Daoy (cell line): ENCODE measurements at places on chromosomes 12 and 14. TPM values are rescaled to one million over a fixed set of nuclear protein-coding genes. Genes with fewer than 3 reads are reported as not detected.
A peak's percentile ranks its signal among the peaks of the same experiment; 100 is the strongest.

POLE2 gene
- total RNA-seq = 47.0 and 60.2 TPM in 2 replicates

MANSC1 gene
- 0.06 and 1.5 TPM in 2 replicates for total RNA-seq

KCNC2 gene
- total RNA-seq = not detected in 2 replicates

TESPA1 gene
- 1.1 and 5.8 TPM in 2 replicates for total RNA-seq

ABCC9 gene
- 0.03 and 0.06 TPM in 2 replicates for total RNA-seq

PRB2 gene
- not detected in 2 replicates for total RNA-seq

EFS gene
- 0.80 and 1.4 TPM in 2 replicates for total RNA-seq

SLC15A5 gene
- not detected in 2 replicates for total RNA-seq

PLEKHG7 gene
- not detected in 2 replicates for total RNA-seq

- no peak for DNase-seq
Measured at GRCh38 chr12:122501489-122501989, 807 bp upstream of the ZCCHC8 start.

GRCh38 chr12:42606471-42606870, 16.9 kb upstream of the PRICKLE1 start:
- no peak for DNase-seq

GRCh38 chr14:22420598-22421186, 168.3 kb downstream of the DAD1 start:
- DNase-seq = peak; percentile 11

DNA sequence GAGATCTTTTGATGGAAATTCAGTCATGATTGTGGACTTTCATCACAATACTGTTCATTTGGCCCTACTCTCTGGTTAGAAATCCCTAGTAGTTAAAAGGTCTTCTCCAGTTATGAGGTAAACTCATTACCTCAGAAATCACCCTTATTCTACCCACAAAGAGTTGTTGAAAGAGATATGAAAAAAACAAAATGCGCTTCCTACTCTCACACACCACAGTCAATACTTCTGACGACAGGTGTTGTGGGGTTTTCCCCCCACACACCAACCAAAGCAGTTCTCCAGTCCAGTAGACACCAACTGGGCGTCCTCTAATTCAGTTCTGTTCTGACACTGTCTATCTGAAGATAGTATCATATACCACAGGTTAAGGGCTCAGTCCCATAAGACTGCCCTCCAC, 54.9 kb downstream of the TRMT5 start:
- DNase-seq = no peak

- DNase-seq = peak; percentile 70
Measured at GRCh38 chr14:51653079-51653774, 1.5 kb downstream of the FRMD6 start.

DNA sequence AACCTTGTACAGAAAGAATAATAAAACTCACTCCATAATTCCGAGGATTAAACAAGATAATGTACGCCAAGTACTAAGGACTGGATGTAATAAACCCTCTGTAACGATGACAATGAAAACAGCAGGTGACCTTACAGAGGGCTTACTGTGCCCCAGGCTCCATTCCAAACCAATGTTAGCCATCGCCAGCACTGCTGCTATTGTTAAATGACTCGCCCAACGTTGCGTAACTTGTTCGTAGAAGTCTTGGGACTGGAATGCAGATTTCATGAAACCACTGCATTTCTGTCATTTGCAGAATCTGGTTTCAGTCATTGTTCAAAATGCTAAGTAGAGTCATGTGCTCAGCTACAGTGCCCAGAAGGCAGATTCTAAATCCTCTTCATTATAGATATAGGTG, 728 bp upstream of the STON2 start:
- DNase-seq = peak; percentile 93

DNA sequence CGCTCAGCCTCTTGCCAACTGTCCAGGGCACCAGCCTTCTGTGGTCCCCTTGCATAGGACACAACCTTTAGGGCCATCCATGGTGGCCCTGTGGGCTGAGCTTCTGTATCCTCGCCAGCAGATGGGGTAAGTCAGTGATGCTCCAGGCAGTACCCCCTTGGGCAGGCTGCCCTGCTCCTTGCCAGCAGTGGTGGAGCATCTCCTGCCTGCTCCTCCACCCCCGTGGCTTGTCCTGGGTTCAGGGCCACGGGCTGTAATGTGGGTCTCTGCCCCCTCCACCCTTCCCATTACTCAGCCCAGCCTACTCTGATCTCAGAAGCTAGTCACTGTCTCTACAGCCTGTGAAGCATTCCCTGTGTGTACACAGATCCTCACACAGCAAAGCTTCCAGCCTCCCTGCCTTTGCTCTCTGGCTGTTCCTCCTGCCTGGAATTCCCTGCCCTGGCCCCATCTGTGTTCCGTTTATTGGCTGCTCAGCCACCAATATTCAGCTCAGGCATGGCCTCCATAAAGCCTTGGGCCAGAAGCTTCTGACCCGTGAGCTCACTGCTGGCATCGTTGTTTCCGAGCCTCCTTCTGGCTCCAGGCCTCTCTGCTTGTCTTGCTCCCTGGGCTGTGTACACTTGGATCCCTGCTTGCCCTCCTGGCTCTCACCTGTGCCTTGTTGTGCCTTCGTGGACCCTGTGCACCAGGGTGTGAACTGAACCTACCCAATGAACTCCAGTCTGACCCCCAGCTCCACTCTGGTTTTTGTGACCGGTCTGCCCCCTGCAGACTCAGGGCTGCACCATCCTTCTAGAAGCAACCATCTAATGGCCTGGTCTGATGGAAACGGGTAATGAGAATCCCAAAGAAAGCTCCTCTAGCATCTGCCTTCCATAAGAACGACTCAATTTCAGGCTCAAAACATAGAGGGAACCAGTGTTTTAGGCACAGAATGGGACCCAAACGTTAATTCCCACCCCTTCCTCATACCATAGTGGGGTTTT, 177.0 kb upstream of the PRMT8 start:
- DNase-seq = peak; percentile 62

- no peak for DNase-seq
Measured at GRCh38 chr14:25620515-25620914, 570.6 kb upstream of the STXBP6 start.

DNA sequence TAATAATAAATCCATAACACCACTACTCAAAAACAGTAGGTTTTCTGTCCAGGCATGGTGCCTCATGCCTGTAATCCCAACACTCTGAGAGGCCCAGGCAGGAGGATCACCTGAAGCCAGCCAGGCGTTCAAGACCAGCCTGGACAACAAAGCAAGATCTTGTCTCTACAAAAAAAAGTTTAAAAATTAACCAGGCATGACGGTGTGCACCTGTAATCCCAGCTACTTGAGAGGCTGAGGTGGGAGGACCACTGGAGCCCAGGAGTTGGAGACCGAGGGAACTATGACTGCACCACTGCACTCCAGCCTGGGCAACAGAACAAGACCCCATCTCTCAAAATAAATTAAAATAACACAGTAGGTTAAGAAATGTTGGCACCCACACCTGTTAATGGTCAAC, 44.5 kb upstream of the AP4S1 start:
- DNase-seq = no peak

GRCh38 chr12:115169981-115170380, 486.0 kb upstream of the TBX3 start:
- no peak for DNase-seq

DNA sequence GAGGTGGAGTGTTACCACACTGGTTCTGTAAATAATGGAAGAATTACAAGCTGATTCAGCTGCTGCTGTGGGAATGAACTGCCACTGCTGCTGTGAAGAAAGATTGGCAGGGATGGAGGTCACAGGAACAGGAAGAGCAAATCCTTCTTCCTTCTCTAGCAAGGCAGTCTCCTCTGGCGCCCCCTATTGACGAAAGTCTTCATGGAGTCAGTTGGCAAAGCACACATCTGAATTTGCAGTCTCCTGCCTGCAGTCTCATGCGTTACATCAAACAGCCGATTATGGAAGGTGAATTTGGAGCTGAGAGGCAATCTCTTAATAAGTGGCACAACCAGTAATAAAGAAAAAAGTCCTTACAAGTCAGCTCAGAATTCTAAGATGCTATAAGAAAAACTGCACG, 106.0 kb upstream of the TMTC1 start:
- peak; percentile 6 for DNase-seq

DNA sequence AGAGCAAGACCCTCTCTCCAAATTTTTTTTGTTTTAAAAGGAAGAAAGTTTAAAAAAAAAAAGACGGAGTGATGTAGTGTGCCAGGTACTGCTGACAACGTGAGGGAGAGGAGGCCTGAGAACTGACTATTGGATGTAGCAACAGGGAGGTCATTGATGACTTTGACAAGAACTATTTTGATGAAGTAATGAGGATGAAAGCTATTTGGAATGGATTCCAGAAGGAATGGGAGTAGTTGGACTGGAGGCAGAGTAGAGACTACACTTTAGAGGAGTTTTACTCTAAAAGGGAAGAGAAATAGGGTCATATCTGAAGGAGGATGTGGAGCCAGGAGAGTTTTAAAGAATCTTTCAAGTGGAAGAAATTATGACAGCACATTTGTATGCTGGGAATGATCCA, 27.8 kb upstream of the SLC38A2 start:
- no peak for DNase-seq

DNA sequence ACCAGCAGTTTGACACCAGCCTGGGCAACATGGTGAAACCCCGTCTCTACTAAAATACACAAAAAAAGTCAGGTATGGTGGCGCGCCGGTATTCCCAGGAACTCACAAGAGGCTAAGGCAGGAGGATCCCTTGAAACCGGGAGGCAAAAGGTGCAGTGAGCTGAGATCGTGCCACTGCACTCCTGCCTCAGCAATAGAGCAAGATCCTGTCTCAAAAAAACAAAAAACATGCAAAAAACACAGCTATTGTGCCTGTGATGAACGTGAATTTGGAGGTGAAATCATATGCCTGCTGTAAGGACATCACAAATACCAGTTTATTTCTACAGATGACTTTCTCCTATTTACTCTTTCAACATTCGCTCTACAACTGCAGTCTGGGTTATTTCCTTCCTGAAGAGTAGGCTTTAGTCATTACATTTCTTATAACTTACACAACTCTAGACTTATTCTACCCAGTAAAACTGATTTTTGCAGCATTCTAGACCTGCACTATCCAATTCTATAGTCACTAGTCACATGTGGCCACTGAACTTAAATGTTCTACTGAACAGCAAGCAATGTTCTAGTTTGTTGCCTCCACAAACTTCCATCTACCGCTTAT, 48.3 kb downstream of the HNRNPC start:
- DNase-seq = no peak

DNA sequence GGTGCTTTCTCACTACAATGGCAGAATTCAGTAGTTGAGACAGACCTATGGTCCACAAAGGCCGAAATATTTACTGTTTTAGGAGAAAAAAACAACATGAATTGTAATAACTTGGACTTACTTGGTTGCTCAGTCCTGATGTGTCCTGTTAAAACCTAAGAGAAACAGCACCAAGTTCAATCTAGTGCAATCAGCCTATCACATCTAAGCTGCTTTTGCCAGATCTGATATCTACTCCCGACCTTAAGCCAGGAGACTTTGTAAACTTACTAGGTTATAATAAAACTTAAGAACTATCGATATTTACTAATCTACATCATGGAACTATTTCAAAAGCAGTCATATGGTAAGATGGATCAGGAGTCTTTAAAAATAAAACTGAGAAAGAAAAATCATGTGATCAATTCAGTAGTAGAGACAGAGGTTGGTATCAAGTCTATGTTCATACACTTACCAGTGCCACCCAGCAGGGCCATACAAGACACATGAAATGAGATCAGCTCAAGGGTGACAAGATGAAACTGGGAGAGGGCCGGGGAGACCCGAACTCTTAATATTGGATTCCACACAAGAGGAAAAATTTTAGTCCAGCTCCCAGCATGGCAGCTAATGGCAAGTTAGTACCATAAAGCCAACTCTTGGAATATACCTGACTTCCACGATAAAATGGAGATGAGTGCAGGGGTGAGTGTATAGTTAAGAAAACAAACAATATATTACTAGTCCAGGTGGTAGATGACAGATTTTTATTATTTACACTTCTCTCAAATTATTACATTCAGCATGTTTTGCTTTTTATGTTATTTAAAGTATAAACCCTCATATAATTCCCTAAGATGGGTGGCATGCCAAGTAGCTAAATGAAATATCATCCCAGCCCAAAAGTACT, 27.5 kb downstream of the NUDT4 start:
- DNase-seq = no peak

- DNase-seq = peak; percentile 19
Measured at GRCh38 chr12:42128327-42128726, 16.3 kb downstream of the GXYLT1 start.

GRCh38 chr12:57612711-57613426, 1.6 kb downstream of the ARHGEF25 start:
- DNase-seq = no peak

DNA sequence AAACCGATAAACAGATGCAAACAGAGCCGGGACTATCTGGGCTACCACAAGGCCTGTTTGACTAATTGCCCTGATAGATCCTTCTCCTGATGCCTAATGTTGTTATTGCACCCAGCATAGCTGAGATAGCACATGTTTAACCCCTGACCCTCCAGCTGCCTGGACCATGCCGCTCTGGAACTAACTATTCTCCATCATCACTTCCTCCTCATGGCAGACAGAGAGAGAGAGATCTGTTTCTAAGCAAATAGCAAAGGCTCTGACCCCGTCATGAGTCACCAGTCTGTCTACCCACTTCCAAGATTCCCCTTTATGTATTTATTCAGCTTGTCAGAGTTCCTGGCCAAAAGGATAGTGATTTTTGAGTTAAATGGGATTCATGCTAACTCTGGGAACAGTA, 58.2 kb upstream of the FLRT2 start:
- DNase-seq = peak; percentile 82

- no peak for DNase-seq
Measured at GRCh38 chr14:58309086-58309485, 10.7 kb downstream of the ARID4A start.

DNA sequence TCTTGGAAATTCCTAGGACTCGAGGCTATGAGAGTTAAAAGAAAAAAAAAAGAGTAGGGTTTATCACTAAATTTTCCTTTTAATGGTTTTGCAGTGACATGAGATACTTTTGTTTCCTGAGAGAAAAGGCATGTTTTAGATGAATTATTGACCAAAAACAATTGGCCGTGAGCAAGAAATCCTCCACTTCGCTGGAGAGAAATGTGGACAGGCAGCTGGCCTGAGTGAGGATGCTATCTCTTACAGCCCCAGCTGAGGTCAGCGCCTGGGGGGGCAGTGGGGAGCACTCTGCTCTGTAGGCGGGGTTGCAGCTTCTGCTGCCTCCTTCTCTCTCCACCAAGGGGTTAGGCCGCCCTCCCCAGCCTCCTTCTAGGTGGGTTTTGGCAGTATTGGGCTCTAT, 54.7 kb downstream of the PRIMA1 start:
- no peak for DNase-seq

- no peak for DNase-seq
Measured at GRCh38 chr14:68814238-68814538, 21.3 kb upstream of the ZFP36L1 start.

DNA sequence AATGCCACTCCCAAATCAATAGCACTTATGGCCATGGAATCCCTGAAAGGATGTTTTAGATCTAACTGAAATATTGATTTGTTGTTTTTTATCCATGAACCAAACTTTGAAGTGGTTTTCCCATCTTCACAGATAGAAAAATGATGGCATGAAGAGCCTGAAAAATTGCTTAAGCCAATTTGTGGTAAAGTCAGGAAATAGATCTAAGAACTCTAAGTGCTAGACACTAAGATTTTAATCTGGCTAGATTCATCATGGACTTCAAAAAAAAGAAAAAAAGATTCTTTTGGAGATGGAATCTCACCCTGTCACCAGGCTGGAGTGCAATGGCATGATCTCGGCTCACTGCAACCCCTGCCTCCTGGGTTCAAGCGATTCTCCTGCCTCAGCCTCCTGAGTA, 45.0 kb upstream of the STRN3 start:
- no peak for DNase-seq

GRCh38 chr12:28034271-28034670, 61.7 kb upstream of the PTHLH start:
- no peak for DNase-seq

- no peak for DNase-seq
Measured at GRCh38 chr12:108121320-108121719, 7.8 kb upstream of the WSCD2 start.

- no peak for DNase-seq
Measured at GRCh38 chr12:125406131-125406530, 340.9 kb downstream of the AACS start.
